Stimulated activated CD4-positive, alpha-beta T cell treated with anti-CD3 and anti-CD28 coated beads, Interleukin-4, amount 100 ng/mL, for 48 hours (primary cell): ENCODE measurements at places on chromosomes 4 and X.
A peak's percentile ranks its signal among the peaks of the same experiment; 100 is the strongest.

- no peak for DNase-seq
Measured at GRCh38 chr4:174316546-174316945, 32.8 kb downstream of the CEP44 start.

DNA sequence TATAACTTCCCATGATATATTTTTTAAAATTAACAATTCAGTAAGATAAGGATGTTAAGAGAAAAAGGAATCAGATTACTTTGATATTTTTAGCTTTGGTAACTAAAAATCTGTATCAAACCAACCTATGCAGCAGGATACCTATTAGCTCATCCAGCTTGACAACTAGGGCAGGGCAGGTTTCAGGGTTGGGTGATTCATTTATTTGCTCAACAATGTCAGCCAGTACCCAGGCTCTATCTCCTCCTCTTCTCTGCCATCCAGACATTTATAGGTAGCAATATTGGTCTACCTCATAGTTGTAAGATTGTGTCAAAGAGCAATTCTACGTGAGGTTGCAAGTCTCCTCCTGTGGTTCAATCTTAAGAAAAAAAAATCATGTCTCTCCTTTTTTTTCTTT, 421.9 kb downstream of the ANKRD50 start:
- no peak for DNase-seq

DNA sequence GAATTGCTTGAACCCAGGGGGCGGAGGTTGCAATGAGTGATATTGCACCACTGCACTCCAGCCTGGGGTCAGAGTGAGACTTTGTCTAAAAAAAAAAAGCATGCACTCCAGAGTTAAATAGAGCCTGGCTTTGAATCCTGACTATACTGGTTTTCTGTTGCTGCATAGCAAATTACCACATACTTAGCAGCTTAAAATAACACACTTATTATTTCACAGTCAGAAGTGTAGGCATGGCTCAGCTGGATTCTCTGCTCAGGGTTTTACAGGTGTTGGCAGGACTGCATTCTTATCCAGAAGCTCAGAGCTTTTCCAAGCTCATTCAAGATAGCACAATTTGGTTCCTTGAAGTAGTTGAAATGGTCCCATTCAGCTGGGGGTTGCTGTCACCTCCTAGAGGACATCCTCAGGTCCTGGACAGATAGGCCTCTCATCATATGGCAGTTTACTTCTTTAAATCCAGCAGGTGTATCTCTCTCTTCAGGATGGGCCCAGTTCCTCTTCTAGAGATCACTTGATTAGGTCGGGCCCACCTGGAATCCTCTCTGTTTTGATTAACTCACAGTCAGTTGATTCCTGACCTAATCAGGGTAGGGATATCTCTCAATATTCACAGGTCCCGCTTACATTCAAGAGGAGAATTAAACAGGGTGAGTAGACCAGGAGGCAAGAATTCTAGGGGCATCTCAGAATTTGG, 26.8 kb downstream of the DOCK11 start:
- DNase-seq, result no peak

DNA sequence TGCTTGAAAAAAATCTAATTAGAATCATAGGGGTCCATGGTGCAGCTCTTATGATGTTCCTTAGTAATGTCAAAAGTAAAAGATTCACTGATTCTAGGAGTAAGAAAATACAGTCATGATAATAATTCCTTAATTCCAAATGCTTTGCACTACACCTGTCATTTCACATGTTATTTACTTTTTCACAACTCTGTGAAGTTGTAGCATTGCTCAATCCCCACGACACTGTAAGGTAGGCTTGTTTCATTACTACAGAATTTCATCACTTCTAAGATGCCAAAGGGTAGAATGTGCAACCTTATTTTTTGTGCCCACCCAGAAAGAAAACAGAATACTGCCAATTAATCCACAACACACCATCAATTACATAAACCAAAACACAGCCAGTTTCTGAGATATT, 46.1 kb upstream of the LNX1 start:
- no peak for DNase-seq

GRCh38 chr4:54449999-54450398, 207.8 kb upstream of the KIT start:
- no peak for DNase-seq

- no peak for DNase-seq
Measured at GRCh38 chr4:111475001-111475400, 670.3 kb upstream of the FAM241A start.

GRCh38 chrX:71168134-71168533, 23.5 kb downstream of the NLGN3 start:
- no peak for DNase-seq

DNA sequence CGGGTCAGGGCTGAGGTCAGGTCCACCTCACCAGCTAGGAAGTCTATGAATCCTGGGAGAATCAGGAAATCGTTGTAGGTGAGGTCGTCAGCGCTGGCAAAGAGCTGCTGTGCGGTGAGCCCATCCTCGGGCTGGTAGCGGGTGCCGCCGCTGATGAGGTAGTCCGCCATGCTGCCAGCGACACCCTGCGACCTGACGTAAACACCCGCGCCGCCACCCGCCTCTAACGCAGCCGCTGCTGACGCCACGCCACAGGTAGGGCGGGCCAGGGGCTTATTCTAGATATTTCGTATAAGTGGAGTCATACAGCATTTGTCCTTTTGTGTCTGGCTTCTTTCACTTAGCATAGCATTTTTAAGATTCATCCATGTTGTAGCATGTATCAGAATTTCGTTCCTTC, 220.2 kb upstream of the ATP6AP2 start:
- DNase-seq, result no peak

DNA sequence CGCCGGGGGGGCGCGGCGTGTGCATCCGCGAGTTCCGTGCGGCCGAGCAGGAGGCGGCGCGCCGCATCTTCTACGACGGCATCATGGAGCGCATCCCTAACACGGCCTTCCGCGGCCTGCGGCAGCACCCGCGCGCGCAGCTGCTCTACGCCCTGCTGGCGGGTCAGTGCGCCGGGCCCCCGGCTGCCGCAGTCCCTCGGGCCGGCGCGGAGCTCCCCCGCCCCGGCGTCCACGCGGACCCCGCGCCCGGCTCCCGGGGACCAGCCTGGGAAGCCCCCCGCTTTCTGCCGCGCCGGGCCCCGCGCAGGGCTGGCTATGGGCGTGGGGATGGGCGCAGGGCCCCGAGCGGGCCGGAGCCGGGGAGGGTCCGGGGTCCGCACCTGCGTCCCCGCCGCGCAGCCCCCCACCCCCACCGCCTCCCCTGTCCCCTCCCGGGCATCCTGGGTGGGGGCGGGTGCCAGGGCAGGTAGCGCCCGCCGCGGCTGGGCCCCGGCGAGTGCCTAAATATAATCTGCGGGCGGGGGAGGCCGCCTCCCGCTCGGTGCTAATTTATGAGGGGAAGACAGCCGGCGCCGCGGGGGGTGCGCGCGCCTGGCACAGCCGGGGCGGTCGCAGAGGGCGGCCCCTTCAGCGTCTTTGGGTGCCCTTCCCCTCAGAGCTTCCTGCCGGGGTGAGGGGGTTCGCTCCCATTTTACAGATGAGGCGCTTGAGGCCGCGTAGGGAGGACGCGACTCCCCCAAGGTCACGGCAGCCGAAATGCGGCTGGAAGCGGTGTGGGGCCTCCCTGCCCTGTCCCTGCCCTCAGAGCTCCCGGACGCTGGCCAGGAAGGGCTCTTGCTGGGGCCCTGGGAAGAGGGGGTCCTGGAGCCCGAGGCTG, 837 bp downstream of the NAT8L start:
- DNase-seq, result no peak

- no peak for DNase-seq
Measured at GRCh38 chr4:141684785-141685184, 48.4 kb downstream of the IL15 start.

DNA sequence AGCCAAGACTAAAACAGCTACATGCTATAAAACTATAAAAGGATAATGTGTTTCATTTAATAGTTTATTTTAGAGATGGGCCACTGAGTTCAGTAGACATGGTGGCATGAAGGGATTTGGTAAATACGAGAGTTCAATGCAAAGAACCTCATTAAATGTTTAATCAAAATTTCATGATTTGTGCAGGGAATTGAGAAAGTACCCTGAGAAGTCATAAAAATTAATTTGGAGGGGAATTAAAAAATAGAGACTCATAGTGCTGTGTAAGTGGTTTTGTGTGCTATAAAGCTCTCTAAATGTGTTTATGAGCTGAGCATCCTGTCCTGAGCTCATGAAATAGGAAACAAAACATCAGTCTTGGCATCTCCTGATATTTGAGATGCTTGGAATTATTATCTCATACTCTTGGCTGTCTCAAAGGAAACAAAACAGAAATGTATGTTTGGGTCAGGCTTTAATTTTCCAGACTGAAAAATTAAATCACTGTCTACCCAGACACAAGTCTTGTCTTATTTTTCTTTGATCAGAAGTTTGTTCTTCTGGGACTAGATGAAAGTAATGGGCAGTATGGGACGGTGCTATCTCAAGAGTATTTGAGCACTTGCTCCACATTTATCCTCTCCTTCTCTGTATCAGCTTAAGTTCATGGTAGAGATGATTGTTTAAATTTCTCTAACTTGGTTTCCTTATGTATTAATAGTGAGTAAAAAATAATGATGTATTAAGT, 38.0 kb upstream of the EMCN start:
- no peak for DNase-seq

DNA sequence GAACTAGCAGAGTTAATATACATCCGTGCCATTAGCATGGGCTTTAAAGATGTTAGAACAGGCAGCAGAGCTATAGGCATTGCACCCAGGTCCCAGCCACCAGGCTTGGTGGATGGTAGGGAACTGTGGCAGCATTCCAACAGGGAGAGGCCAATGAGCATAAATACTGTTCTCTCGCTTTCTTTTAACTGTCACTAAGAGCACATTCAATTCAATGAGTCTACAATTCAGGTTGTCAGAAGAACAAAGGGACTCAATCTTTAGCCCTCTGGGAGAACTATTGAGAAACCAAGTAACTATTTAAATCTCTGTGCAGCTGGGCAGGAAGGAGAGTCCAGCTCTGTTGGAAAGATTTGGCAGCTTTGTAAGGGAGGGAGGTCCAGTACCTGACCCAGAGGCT, 165.6 kb downstream of the CHIC1 start:
- no peak for DNase-seq

- no peak for DNase-seq
Measured at GRCh38 chr4:24108567-24108966, 218.7 kb upstream of the PPARGC1A start.

- no peak for DNase-seq
Measured at GRCh38 chrX:154804261-154804956, 876 bp downstream of the MPP1 start.

DNA sequence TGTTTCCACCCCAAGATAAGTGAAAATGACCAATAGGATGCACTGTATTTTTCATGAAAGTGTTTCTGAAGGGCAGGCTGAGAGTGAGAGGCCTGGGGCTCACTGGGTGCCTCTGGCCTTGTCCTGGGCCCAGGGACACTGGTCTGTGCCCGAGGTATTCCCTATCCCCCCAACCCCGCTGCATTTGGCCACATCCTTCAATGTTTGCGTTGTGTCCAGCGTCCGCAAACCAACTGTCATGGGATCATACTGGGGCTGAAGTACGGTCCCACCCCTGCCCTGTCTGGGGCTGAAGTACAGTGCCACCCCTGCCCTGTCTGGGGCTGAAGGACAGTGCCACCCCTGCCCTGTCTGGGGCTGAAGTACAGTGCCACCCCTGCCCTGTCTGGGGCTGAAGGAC, 22.0 kb upstream of the MSANTD1 start:
- no peak for DNase-seq

GRCh38 chr4:119093042-119093827, 42.4 kb upstream of the MYOZ2 start:
- no peak for DNase-seq

GRCh38 chrX:46957297-46957696, 45.1 kb downstream of the JADE3 start:
- no peak for DNase-seq

GRCh38 chr4:139154952-139155557, 22.0 kb downstream of the ELF2 start:
- DNase-seq, result no peak

- no peak for DNase-seq
Measured at GRCh38 chrX:125736008-125736729, 416.5 kb downstream of the TEX13C start.

DNA sequence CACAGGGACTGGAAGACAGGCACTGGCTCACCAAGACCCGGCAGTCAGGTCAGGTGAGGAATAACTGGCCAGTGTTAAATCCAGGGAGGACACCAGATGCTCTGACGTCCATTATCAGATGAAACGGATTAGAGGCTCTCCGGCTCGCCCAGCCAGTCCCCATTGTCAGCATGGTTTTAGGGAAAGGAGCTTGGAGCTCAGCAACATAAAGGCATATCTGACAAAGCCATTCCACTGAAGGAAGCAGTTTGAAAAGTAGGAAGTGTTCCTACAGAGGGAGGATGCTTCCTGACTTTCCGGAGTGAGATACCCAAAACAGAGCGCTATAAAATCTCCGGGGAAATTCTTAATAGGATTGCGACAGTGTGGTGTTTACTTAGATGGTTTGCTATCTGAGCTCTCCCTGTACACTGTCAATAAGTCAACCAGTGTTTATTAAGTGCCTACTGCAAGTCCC, 14.8 kb downstream of the NDNF start:
- no peak for DNase-seq

DNA sequence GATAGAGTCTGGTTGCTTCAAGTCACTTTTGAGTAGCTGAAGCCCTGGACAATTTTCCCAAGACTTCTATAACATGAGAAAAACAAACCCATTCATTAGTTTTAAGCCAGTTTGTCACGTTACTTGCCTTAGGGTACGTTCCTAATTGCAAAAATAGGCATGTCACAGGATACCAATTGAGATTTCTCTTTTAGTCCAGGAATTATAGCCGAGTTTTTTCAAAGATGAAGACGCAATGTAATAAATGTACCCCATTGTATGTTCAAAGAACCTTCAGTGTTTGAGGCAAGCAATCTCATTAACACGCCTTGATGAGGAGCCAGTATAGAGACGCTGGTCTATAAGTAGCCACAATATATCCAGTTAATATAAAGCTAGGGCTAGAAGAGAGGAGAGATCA, 534.2 kb downstream of the INPP4B start:
- no peak for DNase-seq

- peak; percentile 53 for DNase-seq
Measured at GRCh38 chrX:107000013-107000515, at the start of gene MORC4. Gene MORC4 (minus strand): TSS chrX:107000212. CDS start chrX:106999969, 243 bp downstream.

DNA sequence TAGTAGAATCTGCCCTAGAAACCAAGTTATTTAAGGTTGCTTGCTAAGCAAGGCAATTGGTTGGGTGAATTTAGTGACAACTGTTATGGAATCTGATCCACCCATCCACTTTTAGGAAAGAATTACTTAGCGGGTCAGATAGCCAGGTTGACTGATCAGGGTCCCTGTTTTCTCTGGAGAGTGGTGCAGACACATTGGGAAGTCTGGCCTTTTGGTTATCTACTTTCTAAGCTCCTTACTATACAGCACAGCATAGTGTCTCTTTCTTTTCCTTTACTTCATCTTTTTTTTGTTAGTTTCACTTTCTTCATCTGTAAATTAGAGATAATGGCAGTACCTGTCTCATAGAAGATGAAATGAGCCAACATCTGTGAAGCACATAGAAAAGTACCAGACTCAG, 7.4 kb downstream of the HERC3 start:
- no peak for DNase-seq

GRCh38 chrX:151875270-151876026, 37.2 kb upstream of the MAGEA4 start:
- no peak for DNase-seq

GRCh38 chrX:51608766-51609165, 9.9 kb downstream of the CENPVL3 start:
- DNase-seq, result no peak
